Stimulated activated CD8-positive, alpha-beta memory T cell treated with anti-CD3 and anti-CD28 coated beads, Interleukin-15, amount 100 ng/mL, for 4 hours (primary cell): ENCODE measurements at places on chromosomes 6 and 20.

DNA sequence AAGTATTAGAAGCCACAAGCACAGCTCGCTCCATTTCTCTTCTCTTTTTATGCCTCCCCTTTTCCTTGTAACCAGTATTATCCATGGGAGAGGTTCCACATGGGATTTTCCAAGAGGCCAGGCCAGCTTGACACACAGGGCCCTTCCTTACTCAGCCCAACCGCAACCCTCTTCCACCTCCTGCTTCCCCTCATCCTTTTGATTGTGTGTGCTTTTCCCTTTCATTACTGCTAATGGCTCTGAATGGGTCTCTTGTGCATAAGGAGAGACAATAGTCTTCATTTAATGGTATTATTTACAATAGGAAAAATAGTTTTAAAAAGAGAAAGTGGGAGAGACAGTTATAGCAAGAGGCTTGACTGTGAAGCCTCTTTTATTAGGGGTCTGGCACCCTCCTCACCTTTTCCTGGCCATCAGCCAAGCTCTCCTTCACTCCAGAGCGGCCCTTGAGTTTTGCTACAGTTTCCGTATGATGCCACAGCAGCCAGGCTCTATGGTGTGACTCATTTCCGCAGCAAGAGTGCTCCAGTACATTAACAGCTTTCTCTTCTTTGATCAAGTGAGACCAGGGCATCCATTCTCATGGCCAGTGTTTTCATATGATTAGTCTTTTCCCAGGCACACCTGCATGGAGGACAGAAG lies 579.5 kb downstream of the TFAP2B start:
- no peak for DNase-seq

DNA sequence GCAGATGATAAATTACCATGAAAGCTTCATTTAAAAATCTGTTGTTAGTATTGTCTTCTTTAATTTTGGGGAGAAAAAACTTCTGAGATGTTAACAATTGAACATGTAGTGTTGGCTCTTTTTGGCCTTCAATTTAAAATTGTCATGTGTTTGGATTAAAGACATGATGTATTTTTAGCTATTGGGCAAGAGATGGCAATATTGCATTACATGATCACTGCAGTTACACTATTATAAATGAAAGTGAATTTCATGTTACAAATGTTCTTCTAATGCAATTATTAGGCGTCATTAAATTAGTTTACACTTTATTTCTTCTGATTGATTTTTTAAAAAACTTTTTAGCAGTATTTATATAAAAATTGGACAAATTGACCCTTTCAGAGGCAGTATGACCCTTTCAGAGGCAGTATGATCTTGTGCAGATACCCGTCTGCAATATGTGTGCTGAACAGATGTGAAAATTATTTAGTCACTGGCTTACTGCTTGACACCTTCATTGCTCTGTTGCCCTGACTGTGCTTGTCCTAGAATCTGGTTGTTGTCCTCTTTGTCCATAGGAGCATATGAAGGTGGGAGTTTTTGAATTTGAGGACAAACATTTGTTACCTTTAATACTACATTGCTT lies 25.8 kb downstream of the CDKAL1 start:
- DNase-seq = no peak

GRCh38 chr6:17741507-17741906 lies 34.8 kb upstream of the NUP153 start:
- no peak for DNase-seq

DNA sequence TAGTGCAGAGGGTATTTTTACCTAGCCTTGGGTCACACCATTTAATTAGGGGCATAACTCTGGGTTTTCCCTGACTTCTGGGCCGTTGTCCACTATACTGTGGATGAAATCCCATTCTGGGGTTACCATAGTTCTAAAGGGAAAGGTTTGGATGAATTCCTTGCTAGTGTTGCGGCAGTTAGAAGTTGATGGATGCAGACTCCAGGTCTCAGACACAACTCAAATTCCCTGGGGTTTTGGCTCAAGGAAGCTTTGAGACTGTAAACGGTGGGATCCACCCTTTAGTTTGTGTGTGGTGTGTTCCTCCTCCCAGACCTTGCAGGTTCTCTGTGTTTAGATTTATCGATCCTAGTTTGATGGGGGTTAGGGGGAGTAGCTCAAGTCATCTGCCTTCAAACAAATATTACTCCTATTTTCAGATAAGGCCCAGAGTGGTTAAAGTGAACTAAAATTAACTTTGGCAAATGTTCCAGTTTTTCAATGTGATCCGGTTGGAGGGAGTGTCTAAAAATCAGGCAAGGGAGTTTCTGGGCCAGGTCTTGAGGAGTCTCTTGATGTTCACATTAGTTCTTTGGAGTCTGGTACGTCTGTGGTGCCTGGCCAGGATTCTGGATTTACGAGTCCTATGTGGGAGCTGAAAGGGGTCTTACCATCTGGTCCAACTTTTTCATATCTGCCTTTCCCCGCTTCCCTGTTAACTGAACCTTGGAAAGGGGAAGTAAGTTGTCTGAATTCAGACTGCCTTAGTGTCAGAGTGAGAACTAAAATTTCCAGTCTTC lies 1.5 kb downstream of the RALY start:
- no peak for DNase-seq

DNA sequence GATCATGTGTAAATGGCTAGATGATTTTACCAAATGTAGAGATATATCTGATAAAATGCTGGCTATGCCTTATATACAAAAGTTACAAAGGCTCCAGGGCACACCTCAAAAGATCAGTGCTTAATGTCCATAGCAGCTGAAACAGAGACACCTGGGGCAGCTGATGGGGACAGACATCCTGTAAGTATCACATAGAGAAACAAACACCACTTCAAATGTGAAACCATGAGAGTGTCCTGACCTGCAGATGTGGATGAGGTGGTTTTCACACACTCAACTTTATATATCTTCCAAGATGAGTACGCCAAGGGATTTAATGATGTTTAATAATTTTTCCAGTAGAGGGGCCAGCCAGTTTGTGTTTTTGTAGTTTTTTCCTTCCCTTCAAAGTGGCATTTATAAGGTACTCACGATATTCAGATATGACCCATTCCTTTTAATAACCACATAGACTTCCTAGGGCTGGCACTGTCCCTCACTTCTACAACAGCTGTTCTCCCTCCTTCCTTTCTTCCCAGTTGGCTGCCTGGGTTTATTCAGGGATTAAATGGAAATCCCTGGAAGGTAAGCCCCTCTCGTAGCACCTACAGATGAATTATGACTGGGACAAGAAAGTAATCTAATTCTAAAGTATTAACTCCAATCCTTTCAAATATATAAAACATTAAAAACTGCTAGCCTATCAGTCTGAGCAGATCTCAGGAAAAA lies 50.3 kb upstream of the MCM9 start:
- DNase-seq = no peak

DNA sequence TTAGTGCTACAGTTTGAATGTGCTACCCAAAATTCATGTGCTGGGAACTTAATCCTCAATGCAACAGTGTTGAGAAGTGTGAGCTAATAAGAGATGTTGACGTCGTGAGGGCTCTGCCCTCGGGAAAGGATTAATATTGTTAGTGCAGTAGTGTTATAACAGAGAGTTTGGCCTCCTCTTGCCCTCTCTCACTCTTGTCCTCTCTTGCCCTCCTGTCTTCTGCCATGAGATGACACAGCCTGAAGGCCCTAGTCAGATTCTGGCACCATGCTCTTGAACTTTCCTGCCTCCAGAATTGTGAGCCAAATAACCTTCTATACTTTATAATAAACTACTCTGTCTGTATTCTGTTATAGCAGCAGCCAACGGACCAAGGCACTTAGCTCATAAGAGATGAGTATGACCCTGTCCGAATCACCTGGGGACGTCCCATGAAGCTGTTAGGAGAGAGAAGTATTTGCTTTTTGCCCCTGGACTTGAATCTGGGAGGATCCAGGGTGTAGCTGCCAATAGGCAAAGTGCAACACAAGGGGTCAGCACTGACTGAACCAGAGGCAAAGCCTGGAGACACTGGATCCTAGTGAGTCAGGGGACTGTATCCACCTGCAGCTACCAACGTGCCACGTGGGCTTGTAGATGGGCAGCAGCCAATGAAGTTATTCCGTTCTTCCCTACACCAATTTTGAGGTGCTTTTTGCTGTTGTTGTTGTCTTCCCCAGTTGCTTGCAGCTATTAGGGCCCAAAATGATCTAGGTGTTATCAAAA lies 233.7 kb downstream of the THBS2 start:
- DNase-seq = no peak

GRCh38 chr6:160060221-160060620 lies 61.4 kb upstream of the SLC22A1 start:
- DNase-seq = no peak

- no peak for DNase-seq
Measured at GRCh38 chr6:170088582-170088955, 202.3 kb downstream of the DLL1 start.

DNA sequence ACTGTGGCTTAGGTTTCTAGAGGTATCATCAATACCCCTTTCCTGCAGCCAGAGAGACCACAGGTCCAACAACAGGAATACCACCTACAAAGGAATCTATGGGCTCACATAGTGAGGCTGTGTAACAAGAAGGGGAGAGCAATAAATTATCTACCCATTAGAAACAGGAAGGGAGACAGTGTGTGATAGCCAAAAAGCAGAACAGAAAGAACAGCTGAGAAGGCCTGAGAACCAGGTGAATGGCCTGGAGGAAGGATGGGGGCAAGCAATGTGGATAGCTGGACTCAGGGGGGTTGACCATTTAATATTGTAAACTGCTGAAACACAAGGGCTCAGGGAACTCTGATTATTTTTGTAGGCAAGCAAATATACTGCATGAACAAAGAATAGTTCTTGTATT lies 628.2 kb downstream of the COL12A1 start:
- DNase-seq = no peak

- DNase-seq = no peak
Measured at GRCh38 chr6:32462609-32463008, 22.9 kb downstream of the HLA-DRA start.

GRCh38 chr6:26554697-26555504 lies 16.7 kb downstream of the HMGN4 start:
- no peak for DNase-seq

GRCh38 chr20:51609251-51609650 lies 66.7 kb upstream of the NFATC2 start:
- DNase-seq = no peak

GRCh38 chr6:118992186-118992795 lies 57.3 kb upstream of the MCM9 start:
- DNase-seq = no peak

- DNase-seq = no peak
Measured at GRCh38 chr6:11424395-11425034, 113.0 kb upstream of the TMEM170B start.

DNA sequence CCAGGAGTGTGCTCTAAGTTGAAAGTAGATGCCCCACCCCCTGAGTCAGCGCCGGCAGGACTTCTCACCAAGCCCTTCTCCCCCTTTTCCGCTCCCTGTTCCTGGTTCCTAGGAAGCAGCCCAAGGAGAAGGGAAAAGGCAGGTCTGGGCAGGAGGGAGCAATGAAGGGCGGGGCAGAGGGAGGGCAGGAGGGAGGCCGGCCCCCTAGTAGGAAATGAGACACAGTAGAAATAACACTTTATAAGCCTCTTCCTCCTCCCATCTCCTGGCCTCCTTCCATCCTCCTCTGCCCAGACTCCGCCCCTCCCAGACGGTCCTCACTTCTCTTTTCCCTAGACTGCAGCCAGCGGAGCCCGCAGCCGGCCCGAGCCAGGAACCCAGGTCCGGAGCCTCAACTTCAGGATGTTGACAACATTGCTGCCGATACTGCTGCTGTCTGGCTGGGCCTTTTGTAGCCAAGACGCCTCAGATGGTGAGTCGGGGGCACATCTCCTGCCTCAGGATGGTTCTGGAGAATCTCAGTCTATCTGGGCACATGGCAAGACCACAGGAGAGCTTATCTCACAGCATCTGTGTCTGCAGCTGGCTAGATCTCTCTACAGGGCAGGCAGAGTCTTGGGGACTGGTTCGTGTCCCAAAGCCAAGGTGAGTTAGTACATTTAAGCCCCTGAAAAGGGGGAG lies at the start of gene PROCR:
Gene PROCR, plus strand, starts transcription at position 320 of the 681 bp plus-strand sequence. Its CDS starts 83 bp downstream, at position 403.
- no peak for DNase-seq

- DNase-seq = no peak
Measured at GRCh38 chr6:120274547-120274946, 925.0 kb upstream of the MAN1A1 start.

- DNase-seq = no peak
Measured at GRCh38 chr20:6051505-6051904, 2.4 kb downstream of the LRRN4 start.

DNA sequence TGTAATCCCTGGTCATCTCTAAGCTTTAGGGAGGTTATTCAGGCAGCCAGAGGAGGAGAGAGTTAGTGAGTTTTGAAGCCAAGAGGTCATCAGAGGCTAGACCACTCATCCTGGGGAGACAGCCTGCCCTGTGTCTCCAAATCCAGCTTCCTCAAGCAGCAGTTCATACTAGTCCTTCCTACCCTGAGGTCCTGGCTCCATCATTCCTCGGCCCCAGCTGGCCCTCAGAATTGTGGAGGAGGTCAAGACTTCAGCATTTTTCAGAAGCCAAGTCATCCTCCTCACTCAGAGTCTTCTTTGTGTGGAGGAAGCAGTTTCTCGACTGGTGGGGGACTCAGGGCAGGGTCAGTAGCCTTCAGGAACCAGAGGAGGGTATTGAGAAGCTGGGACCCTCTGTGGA lies 12.4 kb upstream of the KIAA1755 start:
- DNase-seq = no peak

DNA sequence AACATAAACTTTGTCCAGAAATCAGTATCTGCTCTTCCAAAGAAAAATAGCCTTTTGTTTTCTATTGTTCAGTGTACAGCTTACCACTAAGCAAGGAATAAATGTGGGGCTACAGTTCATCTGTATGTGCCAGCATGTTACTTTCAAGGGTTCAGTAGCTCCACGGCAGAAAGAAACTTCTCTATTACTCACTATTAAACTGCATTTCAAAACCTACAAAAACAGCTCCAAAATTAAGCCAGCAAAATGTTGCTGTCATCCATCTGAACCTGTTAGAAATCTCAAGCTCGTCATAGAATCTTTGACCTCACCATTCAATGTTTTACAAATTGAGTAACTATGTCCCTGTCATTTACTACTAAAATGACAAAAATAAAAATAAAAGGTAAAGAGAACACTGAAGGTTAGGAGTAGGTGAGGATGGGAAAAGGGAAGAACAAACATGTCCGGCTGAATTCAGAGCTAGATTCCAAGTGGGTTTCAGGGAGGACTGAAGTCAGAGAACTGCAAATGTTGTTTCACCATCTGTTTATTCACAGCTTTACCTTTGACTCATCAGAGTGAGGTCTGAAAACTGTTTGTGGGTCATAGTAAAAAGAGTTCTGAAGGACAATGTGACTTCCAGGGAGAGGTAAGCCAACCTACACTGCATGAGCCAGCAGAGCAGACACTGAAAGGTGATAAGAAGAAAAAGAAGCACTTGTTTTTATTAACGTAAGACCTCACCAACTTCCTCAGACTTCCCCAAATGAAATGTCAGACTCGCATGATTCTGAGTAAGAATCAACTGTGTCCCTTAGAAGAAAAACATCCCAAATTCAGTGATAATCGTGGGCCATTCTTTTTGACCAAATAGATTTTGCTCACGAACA lies 62.0 kb downstream of the ATXN1 start:
- no peak for DNase-seq

DNA sequence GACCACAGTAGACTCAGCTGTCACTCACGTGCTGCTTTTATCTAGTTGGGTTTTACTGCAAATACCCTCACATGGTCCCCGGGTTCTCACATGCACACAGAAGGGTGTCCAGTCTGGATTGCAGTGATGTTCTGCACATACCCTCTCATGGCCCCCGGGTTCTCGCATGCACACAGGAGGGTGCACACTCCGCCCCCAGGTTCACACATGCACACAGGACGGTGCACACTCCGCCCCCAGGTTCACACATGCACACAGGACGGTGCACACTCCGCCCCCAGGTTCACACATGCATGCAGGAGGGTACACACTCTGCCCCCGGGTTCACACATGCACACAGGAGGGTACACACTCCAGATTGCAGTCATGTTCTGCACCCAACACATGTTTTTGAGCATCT lies 224.3 kb downstream of the ERMARD start:
- DNase-seq = no peak

GRCh38 chr6:100271625-100272024 lies 193.1 kb downstream of the SIM1 start:
- DNase-seq = no peak
